Right ventricle myocardium inferior (tissue), 1 donor: ENCODE measurements at places on chromosomes 7 and 10. TPM values are rescaled to one million over a fixed set of nuclear protein-coding genes. Genes with fewer than 3 reads are reported as not detected.

PRKG1 gene
- 28.1 TPM for total RNA-seq

GRCh38 chr7:51317582-51317910 lies 937 bp upstream of the COBL start:
- no peak for DNase-seq

DNA sequence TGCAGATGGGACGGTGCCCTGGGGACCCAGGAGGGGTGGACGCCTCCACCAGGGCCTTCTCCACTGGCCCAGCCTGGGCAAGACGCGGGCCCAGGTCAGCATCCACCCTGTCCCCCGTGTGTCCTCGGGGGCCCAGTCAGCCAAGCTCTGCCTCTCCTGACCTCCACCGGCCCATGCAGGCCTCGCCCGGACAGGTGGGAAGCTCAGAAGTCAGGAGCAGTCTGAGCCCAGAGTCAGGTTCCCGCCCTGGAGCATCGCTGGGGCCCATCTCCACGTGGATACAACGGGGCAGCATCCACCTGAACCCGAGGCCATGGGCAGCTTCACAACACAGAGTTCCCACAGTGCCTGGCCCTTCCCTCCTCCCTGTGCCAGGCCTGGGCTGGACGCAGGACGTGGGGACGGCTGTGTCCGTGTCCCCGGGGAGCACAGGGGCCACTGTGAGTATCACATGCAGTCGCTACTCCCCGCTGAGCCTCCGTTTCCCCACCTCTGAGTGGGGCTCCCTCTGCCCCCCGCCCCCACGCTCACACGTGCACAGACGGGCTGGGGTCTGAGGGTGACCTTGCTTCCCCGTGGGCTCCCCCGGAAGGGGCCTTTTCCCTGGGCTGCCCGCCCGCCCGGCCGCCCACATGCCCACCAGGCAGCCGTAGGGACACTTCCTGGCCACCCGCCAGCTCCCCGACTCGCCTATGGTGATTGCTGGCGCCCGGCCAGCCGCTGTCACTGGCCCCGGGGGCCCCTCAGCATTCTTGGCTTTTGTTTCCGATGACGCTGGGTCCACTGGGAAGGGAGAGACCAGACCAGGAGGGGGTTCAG lies 64.3 kb downstream of the PDGFA start:
- DNase-seq, result peak; percentile 60

MBLAC1 gene
- 2.1 TPM for total RNA-seq

ANKRD61 gene
- not detected for total RNA-seq

- no peak for DNase-seq
These were observed 27.5 kb upstream of the PURB start for GRCh38 chr7:44912775-44913347.

MSMB gene
- not detected for total RNA-seq

- DNase-seq, result no peak
These were observed 108.9 kb upstream of the FAM20C start for GRCh38 chr7:83441-83840.
